ENCODE measurements at places on chromosomes 3 and 15.

- no peak for DNase-seq
Observed at GRCh38 chr15:32042269-32042972, 12.1 kb downstream of the CHRNA7 start.

DNA sequence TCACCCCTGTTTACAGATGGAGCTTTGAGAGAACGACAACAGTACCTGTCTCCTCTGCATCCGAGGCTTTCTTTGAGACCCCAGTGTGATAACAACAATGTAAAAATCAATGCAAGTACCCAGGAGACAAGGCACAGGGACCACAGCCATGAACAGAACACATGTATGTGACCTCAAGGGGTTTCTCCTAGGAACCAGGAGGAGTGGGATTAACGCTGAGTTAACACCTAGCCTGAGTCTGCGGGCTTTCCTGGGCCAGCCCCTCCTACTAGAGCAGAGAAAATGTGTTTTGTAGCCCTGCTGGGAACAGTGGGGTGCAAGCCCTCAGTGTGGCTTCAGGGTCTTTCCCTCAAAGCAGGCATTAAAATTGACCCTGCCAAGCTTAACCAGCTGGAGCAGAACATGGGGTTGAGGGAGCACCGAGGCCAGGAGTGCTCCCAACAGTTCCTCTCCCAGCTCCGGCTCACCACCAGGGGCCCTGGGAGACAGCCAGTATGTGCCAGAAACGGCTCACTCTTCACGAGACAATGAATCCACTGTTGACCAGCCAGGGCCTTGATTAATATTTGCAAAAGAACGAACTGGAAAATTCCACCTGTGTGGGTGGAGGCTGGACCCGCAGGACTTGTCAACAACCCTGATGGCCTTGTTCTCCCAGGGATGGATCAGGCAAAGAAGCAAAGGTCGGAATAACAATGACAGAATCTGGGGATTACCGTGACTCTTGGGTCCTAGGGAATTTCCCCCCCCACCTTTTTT lies 3.6 kb downstream of the CHDH start:
- DNase-seq: no peak

DNA sequence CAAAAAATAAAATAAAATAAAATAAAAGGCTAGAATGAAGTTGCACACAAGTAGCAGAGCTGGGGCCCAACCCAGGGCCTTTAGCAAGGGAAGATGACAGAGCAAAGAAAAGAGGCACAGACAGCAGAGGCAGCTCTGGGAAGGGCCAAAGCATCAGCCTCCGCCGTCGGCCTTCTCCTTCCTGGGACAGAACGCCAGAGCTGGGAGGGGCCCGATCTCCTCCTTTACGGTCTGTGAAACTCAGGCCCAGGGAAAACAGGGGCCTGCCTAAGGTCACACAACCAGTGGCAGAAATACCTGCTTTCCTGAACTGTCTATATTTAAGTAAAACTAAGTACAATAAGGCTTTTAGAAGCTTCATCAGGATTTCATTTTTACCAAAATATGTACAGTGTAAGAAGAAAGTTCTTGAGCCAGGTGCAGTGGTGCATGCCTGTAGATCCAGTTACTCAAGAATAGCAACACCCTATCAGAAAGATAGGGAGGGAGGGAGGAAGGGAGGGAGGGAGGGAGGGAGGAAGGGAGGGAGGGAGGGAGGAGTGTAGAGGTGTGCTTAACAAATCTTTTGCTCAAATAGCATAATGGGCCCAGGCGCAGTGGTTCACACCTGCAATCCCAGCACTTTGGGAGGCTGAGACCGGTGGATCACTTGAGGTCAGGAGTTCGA lies 43.0 kb upstream of the MUC4 start:
- DNase-seq: no peak

- DNase-seq: no peak
Observed at GRCh38 chr3:139312959-139313358, 30.9 kb upstream of the MRPS22 start.

DNA sequence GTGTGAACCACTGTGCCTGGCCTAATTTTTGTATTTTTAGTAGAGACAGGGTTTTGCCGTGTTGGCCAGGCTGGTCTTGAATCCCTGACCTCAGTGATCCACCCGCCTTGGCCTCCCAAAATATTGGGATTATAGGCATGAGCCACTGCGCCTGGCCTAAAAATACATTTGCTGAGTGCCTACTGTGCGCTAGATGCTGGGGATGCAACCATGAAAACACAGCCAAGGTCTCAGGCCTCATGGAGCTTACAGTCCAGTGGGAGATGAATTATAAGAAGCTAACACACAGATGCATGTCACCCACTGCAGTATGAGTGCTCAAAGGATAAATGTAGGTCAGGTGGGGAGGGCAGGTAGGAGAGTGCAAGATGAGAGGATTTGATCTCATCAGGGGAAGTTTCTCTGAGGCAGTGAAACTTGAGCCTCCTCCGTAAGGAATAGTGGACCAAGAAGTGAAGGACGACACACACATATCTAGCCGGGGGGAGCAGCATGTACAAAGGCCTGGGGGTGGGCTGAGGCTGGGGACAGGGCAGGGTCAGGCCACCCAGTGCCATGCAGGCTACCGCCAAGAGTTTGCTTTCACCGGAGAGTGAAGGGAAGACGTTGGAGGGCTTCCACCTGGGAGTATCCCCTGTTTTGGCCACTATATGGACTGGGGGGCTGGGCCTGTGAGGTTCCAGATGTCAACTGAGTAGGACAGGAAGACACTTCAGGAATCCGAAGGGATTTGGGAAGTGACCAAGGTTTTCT lies 24.3 kb downstream of the IRAK2 start:
- no peak for DNase-seq

- no peak for DNase-seq
Observed at GRCh38 chr3:129502641-129503408, 25.6 kb upstream of the RHO start.

DNA sequence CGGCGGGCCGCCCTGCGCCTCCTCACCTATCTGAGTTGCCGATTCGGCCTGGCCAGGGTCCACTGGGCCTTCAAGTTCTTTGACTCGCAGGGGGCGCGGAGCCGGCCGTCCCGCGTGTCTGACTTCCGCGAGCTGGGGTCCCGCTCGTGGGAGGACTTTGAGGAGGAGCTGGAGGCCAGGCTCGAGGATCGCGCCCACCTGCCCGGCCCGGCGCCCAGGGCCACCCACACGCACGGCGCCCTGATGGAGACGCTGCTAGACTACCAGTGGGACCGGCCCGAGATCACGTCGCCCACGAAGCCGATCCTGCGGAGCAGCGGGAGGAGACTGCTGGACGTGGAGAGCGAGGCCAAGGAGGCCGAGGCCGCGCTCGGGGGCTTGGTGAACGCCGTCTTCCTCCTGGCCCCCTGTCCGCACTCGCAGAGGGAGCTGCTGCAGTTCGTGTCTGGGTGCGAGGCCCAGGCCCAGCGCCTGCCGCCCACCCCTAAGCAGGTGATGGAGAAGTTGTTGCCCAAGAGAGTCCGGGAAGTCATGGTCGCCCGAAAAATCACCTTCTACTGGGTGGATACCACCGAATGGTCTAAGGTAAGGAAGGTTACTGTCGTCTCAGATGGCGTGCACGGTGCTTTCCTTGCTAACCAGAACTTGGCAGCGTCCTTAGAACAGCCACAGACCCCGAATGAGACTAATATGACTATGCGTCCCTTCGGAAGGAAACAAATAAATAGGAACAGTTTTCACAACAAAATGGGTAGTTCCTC lies 567 bp downstream of the TICRR start:
- DNase-seq: no peak

DNA sequence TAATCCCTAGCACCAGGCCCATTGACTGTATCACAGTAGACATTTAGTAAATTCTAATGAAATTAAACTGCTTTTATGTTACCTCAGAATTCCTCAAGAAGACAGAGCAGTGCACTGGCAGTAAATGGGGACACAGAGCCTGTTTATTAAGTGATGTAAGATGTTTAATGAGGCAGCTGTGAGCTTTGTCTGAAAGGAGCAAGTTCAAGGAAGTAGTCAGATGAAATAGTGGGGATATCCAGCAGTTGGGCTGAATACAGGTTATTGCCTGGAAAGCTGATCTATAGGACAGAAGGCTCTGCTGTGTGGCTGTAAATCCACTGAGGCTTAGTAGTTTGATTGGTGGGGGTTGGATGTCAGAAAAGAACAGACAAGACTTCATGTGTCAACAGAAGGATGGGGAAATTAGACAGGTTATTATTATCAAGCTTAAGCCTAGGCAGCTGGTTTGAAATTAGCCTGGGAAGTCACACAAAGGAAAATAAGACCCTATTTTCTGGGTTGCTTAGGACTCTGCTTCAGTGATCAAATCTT lies 62.2 kb downstream of the PFN2 start:
- DNase-seq: no peak

- DNase-seq: no peak
Observed at GRCh38 chr15:54304321-54304720, 326.1 kb downstream of the UNC13C start.

- DNase-seq: no peak
Observed at GRCh38 chr3:196740481-196741248, 1.0 kb downstream of the PAK2 start.

DNA sequence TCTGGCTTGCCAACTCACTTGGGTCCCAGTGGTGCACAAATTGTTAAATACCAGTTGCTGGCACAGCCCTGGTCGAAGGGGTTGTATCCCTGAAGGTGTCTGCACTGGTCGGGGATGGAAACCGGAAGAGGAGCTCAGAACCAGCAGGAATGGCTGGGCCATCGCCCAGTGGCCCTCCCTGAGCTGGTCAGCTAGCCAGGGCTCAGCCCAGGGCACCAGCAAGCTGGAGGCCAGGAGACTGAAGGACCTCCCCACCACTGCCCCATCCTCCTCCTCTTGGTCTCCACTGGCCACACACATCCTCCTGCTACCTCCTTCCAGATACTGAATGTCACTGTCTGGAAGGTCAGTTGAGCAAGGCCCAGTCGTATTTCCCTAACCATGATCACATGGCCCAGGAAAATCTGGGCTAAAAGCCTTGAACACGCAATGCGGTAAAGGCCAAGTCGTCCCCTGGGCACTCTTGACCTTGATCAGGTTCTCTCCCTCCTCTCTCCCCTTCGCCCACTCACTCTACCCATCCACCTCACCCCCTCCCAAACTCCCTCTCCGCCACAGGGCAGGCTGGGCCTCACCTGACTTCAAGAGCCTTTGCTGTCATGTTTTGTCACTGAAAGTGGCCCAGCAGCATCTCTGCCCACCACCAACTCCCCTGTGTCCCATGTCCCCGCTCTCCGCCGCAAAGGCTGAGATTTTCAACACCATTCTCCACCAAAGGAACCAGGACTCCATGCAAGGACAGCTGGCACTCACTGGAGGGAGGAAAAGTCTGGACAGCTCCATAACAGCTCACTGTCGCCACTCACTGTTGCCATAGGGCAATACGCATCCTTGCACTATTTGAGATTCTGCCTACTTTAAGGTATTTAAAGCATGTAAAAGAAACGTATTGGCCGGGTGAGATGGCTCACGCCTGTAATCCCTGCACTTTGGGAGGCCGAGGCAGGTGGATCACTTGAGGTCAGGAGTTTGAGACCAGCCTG lies 12.1 kb downstream of the ZDHHC19 start:
- DNase-seq: no peak

DNA sequence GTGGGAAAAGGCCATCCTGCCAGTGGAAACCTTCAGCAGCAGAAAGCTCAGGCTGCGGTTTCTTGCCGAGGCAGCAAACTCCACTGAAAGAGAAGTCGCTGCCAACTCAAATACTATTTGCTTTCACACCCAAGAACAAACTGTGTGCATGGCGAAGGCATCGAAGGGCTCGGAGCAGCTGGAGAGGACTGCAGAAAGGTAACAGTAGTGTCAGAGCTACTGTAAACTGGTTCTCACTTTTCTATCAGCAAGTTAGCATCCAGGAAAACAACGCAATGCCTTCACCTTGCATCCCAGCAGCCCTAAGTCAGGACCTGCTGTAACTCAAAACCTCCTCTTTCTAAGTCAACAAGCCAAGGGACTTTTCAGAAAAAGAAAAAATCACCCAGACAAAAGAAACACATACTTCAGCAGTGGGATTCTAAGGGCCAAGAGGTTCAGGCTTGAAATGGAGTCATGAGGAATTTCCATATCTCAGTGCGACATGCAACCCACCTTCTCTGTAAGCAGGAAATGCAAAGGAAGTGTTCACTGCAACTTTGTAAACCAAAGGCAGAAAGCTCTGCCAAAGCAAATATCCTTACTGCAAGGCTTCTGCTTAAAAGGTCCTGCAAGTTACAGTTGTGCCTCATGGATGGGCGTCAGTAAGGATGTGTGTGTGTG lies 193.5 kb downstream of the FOXP1 start:
- no peak for DNase-seq

GRCh38 chr3:62688050-62688449 lies 187.2 kb downstream of the CADPS start:
- no peak for DNase-seq

DNA sequence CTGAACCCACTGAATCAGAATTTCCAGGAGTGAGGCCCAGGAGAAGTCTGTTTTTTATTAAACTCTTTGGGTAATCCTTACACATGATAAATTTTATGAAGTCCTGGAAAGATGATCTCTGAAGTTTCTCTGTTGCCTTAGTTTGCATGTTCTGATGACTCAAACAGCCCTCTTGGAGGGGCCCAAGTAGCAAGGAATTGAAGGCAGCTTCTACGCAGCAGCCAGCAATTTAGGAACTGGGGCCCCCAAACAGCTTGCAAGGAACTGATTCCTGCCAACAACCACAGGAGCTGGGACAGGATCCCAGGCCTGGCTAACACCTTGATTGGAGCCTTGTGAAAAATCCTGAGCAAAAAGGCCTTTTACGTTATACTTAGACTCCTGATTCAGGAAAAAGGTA lies 5.4 kb upstream of the ACP3 start:
- peak; percentile 35 for DNase-seq

Measured in fibroblast of skin of left quadriceps (primary cell).